NCI-H1048 (cell line): ENCODE measurements at places on chromosomes 7 and 10.

GRCh38 chr7:12741951-12742575 is 54.6 kb downstream of the ARL4A start:
- no peak for DNase-seq

DNA sequence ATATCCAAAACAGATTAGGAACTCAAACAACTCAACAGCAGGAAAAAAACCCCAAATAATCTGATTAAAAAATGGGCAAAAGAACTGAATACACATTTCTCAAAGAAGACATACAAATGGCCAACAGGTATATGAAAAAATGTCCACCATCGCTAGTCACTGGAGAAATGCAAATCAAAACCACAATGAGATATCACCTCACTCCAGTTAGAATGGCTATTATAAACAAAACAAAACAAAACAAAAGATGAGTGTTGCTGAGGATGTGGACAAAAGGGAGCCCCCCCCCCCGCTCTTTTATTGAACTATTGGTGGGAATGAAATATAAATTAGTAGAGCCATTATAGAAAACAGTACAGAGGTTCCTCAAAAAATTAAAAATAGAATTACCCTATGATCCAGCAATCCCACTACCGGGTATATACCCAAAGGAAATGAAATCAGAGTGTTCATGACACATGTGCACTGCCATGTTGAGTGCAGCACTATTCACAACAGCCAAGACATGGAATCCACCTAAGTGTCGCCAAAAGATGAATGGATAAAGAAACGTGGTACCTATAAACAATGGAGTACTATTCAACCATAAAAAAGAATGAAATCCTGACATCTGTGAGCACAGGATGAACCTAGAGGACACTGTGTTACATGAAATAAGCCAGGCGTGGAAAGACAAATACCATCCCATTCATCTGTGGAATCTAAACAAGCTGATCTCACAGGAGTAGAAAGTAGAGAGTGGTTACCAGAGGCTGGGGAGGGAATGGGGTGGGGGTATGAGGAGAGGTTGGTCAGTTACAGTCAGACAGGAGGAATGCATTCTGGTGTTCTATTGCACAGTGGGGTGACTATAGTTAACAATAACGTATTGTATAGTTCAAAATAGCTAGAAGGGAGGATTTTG is 78.1 kb upstream of the RHEB start:
- no peak for DNase-seq

- no peak for DNase-seq
Measured at GRCh38 chr7:130896898-130897514, 163.0 kb upstream of the KLF14 start.

DNA sequence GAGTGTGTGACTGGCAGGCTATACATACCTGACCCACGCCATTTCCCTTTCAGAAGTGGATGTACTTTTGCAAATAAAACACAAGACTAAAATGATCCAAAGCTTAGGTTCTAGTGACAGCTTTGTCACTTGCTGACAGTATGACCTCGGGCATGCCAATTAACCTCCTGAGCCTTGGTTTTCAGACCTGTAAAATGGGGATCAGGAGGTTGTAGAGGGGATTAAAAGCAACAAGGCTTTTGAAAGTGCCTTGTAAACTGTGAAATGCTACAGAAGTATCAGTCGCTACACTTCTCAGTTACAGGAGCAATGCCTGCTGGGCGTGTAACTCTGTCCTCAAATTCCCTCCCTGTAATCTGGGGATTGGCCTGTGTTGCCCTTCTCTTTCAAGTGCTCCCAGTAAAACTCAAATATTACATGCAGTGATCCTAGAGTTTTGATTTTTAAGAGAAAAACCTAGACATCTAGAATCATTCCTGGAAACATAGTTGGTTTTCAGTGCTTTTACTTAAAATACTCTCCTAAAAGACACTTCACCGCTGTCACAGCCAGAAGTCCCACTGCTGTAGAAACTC is 8.8 kb upstream of the GRB10 start:
- DNase-seq = no peak

DNA sequence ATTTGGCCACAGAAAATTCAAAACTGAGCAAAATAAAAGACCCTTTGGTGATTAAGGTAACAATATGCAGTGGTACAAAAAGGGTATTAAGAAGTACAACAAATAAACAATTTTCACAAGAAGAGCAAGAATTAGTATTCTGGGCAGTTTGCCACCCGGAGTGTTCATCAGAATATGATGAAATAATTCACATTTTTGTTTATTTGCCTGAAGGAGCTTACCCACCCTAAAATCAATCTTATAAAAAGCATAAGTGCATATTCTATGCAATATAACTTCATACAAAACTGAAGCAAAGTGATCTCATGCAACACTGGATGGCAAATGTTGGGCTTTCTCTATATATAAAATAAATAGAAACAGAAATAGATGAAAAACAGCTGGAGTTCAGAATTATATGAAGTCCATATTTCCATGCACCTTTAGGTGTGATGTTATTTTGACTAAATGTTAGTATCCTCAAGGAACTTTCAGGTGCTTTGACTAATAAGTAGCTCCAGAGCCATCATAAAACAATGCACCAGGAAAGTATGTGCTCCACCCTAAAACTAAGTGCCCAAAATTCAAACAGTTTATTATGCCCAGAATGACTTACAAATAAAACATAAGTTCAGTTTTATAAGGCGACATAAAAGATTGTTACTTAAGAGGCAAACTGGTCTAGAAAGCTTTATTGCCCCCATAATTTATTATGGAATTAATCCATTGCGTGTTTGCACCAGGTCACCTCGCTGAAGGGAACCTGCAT is 474.3 kb downstream of the SEMA3D start:
- DNase-seq = no peak

DNA sequence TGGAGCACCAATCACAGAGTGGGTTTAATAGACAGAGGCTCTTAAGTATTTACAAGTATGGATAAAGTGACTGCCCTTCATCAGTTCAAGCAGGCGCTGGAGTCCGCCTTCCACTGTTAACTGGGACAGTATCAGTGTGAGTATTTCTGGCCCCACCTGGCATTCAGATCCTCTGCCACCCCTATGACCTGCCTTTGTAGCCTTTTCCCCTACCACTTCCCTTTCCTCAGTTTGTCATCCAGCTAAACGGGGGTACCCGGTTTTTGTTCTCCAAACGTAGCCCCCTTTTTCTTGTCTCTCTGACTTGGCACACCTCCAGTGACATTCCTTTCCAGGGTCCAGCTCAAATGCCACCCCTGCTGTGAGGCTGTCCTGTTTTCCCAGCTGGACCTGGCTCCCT is 134.4 kb downstream of the SNX10 start:
- no peak for DNase-seq

DNA sequence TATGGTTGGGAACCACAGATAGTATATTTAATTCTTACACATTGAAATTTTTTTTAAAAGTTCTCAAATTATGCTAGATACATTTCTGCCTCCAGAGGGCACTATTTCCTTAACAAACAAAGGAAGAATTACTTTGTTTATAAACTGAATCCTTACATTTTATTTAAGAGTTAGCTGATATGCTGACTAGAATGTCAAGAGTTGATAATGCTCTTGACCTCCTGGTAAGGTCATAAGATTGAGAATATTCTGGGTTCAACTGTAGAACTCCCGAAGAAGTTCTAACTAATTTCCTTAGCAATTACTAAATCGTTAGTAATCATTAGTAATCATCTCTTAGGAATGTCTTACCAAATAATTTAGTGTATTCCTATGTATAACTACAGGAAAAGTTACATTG is 95.3 kb upstream of the CYP26C1 start:
- DNase-seq = no peak

DNA sequence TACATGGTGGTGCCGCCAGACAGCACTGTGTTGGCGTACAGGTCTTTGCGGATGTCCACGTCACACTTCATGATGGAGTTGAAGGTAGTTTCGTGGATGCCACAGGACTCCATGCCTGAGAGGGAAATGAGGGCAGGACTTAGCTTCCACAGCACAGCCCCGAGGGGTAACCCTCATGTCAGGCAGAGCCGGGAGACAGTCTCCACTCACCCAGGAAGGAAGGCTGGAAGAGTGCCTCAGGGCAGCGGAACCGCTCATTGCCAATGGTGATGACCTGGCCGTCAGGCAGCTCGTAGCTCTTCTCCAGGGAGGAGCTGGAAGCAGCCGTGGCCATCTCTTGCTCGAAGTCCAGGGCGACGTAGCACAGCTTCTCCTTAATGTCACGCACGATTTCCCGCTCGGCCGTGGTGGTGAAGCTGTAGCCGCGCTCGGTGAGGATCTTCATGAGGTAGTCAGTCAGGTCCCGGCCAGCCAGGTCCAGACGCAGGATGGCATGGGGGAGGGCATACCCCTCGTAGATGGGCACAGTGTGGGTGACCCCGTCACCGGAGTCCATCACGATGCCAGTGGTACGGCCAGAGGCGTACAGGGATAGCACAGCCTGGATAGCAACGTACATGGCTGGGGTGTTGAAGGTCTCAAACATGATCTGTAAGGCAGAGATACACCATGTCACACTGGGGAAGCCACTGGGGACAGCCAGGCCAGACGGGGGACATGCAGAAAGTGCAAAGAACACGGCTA is 104.6 kb upstream of the TNRC18 start:
- no peak for DNase-seq
